ENCODE measurements at places on chromosomes 3 and 15.

DNA sequence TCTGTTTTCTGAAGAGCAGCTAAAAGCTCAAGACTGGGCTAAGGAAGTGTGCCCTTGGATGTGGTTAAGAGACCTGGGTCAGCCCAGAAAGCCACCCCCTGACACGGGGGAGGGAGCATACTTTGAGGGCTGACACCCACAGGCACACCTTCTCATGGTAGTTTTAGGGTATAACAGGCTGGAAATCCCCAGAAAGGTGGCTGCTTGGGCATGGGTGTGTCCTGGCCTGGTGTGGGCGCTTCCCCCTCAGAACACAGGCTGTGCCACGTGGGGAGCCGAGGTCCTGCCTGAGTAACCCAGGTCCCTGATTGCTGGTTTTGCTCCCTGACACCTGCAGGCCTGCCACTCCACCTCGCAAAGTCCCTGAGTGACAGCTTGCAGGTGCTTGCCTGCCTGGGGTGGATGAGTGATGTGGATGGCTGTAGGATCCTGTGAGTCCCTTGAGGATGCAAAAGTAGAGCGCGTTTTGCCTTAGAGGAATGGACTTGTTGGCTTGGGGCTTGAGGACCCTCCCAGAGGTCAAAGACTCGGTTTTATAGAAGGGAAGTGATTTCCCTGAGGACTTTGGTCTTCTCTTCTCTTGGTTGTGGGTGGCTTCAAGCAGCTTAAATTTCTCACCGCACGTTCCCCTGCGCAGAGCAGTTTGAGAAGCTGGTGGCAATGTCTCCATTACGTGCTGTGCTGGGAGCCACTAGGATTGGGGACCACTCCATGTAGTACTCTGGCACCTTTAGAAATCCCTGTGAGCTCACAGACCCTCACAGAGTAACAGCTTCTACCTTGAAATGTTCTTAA lies 94.4 kb downstream of the DNASE1L3 start:
- no peak for DNase-seq

DNA sequence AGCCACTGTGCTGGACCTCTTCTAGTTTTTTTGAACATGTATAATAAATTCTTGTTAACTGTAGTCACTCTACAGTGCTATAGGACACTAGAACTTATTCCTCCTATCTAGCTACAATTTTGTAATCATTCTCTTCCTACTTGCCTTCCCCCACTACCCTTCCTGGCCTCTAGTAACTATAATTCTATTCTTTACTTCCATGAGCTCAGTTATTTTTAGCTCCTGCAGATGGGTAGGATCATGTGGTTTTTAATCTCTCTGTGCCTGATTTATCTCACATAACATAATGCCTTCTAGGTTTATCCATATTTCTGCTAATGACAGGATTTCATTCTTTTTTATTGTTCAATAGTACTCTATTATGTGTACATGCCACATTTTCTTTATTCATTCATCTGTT lies 113.2 kb upstream of the FGF7 start:
- no peak for DNase-seq

DNA sequence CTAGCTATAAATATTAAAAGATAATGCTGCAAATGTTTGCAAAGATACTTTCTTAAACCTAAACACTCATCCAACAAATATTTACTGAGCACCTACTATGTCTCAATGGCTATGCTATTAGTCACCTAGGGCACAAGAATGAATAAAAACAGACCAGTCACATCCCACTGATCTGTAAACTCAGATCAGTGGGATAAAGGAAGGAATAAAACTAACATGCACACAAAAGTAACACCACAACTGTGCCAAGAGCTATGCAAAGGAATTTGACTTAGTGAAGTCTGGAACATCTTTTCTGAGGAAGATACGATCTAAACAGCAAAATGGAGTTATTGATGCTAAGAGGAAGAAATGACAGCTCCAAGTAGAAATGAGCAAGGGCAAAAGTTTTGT lies 56.6 kb downstream of the CBLB start:
- DNase-seq, result no peak

DNA sequence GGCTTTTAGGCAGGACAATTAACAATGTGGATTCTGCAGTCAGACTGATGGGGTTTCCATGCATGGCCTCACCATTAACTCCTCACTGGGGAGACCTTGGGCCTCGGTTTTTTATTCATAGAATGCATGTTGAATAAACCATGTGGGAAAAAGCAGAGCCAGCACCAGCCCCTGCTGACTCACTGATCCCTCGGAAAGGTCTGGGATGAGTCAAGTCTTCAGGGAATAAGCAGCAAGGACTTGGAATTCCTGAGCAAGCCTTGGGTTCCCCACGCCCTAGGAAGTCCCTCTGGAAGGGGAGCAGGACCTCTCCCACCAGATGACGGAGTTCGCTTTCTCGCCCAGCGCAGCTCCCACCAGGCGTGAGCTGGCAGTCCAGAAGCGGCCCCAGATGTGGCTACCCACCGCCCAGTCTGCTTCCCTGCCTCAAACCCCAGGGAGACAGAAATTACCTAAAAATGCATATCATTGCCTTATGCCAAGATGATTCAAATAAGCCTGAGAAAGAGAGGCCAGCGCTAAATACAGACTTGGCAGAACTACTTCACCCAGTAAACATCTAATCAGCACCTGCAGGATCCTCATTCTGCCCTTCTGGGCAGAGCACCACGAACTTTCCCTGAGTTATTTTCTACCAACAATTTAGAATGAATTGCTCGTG lies 45.4 kb downstream of the BTD start:
- no peak for DNase-seq

GRCh38 chr3:45110509-45110833 lies 35.7 kb downstream of the CDCP1 start:
- no peak for DNase-seq

All from NCI-H2081 treated with DMSO at 0.1 percent for 48 hours (cell line).